ENCODE measurements at places on chromosomes 2 and 18.

GRCh38 chr18:70355620-70356385, 67.0 kb downstream of the SOCS6 start:
- no peak for DNase-seq

- no peak for DNase-seq
These were observed 114.1 kb downstream of the COL6A3 start for GRCh38 chr2:237299906-237300305.

DNA sequence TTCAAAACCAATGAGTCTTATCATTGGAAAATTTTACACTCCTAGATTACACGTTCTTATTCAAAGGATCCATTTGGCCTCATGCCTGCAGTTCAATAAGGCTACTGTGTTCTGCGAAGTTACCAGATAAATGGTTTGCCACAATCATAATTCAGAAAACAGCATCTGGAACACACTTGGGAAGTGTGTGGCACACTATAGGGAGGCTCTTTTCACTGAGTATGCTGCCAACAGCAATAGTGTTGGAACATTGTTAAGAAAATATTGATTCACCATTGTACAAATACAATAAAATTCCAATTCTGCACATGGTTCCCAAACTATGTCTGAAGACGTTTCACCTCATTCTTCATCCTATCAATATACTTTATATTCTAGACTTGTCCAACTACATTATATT, 141.4 kb upstream of the DOK6 start:
- no peak for DNase-seq

DNA sequence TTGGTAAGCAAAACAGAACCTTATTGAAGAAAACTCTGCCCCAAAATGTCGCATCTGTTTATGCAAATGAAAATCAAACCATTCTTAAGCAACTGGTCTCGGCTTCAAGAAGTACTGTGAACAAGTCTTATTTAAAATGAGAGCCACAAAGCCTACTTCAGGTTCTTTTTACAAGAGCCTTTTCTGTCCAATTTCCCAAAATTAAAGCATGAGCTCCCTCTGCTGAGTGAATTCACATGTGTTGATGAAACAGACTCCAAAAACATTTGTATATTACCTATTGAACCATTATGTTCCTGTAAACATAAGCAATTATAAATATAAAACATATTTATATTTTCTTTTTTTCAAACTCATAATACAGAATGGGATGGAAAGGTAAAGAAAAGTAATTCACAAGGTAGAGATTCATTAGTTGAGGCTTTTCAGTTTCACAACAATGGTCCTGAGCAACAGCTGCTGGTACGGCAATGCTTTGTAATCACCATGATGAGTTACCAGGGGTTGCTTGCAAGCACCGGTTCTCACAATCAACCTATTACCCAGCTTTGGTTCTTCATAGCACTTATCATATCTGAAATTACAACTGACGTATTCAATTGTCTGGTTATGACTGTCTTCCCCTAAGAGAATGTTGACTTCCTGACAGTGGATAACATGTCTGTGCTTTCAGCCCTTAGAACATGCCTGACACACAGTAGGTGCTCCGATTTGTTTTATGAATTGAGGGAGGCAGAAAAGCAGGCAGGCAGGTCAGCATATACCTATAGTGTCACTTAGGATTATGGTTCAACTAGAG, 108.4 kb upstream of the BZW1 start:
- peak; percentile 70 for DNase-seq

DNA sequence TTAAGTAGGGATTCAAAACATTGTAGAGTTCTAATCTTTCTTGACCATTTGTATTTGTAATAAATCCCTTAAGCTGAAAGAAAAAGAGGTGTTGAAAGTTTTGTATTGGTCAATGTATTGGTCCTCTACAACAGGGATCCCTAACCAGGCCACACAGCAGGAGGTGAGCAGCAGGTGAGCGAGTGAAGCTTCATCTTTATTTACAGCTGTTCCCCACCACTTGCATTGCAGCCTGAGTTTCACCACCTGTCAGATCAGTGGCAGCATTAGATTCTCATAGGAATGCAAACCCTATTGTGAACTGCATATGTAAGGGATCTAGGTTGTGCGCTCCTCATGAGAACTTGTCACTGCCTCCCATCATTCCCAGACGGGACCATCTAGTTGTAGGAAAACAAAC, 715.7 kb upstream of the NXPH2 start:
- DNase-seq: no peak

GRCh38 chr2:63195310-63195709, 144.7 kb downstream of the OTX1 start:
- no peak for DNase-seq

DNA sequence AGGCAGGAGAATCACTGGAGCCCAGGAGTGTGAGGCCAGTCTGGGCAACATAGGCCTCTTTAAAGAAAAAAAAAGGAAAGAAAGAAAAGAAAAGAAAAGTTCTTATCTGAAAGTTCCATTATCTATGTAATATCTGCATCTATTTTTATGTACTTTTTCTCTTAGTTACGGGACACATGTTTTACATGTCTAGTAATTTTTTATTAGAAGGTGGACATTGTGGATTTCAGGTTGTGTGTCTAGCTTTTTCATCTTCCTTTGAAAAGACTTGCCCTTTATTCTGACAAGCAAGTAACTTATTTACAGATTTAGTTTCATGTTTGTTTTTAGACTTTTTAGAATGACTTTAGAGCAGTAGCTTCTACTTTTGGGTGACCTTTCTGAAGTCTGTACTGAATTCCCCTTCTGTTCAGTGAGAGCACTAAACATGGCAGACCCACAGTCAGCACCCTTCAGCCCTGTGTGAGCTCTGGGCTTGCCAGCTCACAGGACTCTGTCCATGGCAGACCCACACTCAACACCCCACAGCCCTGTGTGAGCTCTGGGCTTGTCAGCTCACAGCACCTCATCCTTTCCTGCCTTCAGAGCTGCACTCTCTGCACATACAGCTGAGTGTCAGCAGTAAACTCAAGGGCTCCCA, 17.5 kb downstream of the TRAPPC12 start:
- no peak for DNase-seq

GRCh38 chr2:26576565-26577441, 64.4 kb downstream of the CIB4 start:
- DNase-seq: no peak

- DNase-seq: no peak
These were observed 387.9 kb downstream of the SETBP1 start for GRCh38 chr18:45068400-45069094.

- DNase-seq: no peak
These were observed 96.6 kb downstream of the BIRC6 start for GRCh38 chr2:32453242-32454062.

- DNase-seq: no peak
These were observed 97.5 kb downstream of the ERBB4 start for GRCh38 chr2:212441141-212441540.

DNA sequence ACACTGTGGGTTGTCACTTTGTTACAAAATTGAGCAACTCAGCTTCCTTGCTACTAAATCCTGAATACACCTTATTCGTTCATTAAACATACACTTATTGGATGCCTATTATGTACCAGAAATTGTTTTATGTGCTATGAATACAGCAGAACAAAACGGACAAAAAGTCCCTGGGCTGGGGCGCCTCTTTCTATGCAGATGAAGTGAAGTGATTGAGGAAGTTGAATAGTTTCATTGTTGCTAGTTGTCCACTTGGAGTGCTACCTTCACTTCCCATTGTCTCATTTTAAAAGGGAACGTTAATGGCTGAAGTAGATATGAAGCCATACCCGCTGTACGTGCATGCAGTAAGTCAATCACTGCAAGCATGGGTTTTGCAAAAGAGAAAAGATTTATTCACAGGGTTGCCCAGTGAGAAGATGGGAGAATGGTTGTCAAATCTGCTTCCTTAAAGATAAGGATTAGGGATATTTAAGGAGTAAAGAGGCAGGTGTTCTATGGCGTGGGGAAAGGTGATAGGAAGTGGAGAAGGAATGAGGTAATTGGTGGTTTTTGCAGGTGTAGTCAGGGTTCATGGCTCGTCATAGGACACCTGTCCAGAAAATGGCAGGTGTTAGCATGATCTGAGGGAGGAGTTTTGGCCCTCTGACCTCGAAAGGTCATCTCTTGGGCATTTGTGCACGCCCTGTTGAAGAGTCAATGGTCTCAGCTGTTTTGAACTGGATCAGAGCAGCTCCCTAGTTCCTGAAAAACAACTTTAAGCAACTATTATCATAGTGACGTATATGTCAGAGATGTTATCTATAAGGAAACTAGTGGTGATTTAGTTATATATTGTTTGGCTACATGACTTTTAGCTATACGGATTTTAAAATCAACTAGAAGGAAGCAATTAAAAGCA, 23.5 kb downstream of the TRPM8 start:
- no peak for DNase-seq

- no peak for DNase-seq
These were observed 7.7 kb upstream of the RHOB start for GRCh38 chr2:20439193-20439475.

- DNase-seq: no peak
These were observed 152.1 kb downstream of the LPIN1 start for GRCh38 chr2:11898576-11898975.

DNA sequence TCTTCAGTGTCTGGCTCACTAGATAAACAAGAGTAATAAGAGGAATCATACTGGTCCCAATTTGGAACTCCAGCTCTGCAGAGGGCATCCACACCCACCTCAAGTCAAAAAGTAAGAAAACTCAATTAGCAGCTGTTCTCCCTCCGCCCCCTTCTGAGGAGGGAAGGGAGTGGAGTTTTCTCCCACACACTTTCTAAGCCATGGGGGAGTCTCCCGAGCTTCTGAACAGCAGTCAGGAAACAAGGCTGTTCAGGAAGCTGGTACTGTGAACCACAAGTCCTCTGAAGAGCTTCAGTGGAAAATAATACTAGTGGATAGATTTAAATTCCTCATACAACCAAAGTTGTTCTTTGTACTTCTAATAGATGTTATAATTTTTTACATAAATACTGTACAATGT, 32.9 kb upstream of the SPTBN1 start:
- DNase-seq: peak; percentile 85

- no peak for DNase-seq
These were observed 117.6 kb upstream of the SPATS2L start for GRCh38 chr2:200188876-200189275.

- no peak for DNase-seq
These were observed 43.1 kb upstream of the GALNT3 start for GRCh38 chr2:165837122-165837521.

GRCh38 chr2:122191331-122191730, 435.9 kb downstream of the TSN start:
- peak; percentile 83 for DNase-seq

DNA sequence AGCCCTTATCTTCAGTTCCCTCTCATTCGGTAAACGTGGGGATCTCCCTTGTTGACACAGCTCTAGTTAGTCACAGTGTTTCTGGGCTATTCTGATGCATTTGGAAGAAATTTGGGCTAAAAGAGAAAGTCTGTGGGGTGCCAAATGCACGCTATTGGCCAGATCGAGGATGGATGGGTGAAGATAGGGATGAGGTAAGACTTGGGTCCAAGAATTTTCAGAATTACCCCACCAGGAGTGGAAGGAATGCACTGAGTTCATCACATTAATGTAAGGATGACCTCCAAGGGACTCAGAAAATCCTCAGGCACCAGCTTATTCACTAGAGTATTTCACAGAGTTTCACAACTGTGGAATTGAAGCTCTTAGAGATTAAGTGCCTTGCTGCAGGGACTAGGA, 49.3 kb downstream of the NRP2 start:
- no peak for DNase-seq
